ENCODE measurements at places on chromosomes 2 and 18.

GRCh38 chr2:223959688-223960087, 2.4 kb downstream of the MRPL44 start:
- no peak for DNase-seq

DNA sequence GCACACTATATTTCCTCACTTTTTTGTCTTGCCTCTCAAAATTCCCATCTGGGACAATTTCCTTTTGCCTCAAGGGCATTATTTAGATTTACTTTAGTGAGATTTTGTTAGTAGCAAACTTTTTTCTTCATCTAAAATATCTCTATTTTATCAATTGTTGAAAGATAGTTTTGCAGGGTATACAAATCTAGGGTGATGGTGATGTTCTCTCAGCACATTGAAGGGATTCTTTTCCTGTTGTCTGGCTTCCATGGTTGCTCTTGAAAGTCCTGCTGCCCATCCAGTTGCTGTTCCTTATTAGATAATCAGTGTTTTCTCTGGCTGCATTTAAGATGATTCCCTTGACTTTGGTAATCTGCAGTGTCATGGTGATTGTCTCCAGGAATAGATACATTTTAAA, 48.1 kb downstream of the NPAS2 start:
- no peak for DNase-seq

GRCh38 chr2:107681936-107682335, 144.8 kb upstream of the RGPD4 start:
- no peak for DNase-seq

DNA sequence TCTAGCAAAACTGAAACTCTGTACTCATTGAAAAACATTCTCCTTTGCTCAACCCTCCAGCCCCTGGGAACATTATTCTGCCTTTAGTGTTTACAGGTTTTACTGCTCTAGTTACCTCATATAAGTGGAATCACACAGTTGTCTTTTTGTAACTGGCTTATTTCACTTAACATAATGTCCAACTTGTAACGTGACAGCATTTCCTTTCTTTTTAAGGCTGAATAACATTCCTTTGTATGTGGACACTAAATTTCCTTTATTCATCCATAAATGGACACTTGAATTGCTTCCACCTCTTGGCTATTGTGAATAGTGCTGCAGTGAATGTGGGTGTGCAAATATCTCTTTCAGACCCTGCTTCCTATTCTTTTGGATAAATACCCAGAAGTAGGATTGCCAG, 144.9 kb downstream of the ACTR3 start:
- DNase-seq = no peak

DNA sequence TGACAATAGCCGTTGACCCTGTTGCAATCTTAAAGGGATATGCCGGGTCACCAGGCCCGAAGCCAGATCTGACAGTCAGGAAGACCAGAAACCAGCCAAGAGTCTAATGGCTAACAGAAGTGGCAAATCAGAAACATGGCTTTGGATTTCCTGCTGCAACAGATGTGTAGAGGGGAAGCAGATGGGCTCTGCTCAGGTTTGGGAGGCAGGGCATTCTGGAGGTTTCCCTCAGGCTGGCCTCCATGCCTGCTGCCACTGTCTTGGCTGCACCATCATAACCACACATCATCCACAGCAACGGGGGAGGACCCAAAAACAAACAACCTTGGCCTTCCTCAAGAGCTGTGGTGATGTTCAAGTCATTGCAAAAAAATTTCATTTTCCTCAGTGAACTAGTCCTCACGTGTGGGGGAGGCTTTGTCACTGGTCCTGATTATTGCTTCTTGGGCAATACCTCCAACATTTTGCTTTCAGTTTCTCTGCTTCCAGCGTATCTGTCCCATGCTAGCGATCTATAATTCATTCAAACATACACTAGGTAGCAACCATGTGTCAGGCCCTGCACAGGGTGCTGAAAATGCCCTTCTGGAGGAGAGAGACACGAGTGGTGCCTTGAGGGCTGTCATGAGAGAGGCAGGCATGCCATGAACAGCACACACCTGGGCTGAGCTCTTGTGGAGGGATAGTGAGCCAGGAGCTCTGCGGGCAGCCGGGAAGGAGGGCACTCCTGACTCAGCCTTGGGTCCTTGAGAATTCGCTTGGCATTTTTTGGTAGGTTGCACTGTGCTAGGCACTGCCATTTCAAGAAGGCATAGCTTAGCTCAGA, 48.2 kb upstream of the LGALSL start:
- no peak for DNase-seq

DNA sequence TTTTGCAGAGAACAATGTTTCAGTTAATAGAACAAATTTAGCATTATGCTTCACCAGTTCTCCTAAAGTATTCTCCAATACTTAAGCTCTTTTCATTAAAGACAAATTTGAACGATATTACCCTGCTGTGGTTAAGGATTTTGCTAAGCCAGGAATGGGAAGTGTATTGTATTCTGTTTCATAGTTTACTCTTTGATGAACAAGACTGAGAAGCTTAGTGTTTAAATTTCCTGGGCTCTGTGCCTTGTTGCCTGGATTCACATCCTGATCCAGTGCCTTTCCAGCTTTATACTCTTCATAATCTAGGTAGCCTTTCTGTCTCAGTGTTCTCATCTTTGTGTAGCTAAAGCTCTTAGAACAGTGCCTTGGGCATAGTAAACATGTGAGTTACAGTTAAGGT, 58.6 kb upstream of the GLS start:
- no peak for DNase-seq

DNA sequence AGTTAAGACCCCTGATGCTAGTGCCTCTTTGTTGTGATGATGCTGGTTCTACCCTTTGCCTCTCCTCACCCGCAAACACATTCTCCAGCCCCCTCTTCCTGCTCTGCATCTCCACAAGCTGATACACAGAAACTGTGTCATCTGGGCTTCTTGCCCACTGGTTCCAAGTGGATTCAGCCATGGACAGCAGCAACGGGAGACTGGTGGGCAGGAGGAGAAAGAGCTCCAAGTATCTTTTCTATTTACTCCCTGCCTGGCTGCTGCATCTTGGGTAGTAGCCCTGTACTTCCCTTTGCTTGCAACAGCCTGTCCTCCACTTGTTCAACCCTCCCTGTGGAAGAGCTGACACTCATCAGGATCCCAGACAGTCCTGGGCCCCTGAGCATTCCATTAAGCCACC, 655.1 kb upstream of the RAB6C start:
- DNase-seq = no peak

- DNase-seq = no peak
These were observed 11.2 kb downstream of the ZNF385B start for GRCh38 chr2:179850188-179850587.

DNA sequence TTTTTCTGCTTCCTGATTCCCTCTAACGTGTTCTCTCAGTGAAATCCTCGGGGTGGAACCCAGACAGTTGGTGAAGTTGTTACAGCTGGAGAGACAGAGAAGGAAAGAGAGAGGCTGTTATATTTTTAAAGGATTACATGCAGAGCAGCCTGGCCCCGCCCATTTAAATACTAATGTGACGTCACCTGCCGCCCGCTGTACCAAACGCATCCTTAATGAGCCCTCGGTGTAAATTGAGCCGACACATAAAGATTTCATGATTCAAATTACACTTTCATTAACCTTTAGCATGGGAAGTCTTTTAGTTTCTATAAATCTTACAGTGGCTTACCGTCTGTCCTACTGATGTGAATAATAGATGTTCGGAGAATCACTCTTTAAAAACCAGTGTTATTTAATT, 164.0 kb upstream of the SIX3 start:
- DNase-seq = no peak

GRCh38 chr2:21258082-21258481, 134.3 kb downstream of the TDRD15 start:
- no peak for DNase-seq

Data from activated naive CD8-positive, alpha-beta T cell treated with anti-CD3 and anti-CD28 coated beads, Interleukin-2, amount 50 U/mL, for 16 hours (primary cell).